ENCODE measurements at places on chromosomes 6 and 20.

DNA sequence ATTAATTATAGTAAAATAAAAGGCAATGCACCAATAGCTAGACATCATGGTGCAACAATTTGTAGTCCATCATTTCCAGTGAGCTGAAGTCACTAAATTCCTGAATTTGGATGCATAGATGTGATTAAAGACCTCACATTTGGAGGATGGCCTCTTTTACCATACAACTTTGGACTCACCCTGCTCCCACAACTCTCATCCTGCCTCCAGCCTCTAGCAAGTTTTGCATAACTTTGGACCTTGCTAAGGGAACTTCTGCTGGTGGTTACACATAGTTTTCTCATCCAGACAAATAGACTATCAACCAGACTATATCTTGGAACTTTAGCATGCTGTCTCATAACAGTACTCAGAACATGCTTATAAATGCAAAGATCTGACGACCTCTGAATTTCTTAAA is 12.8 kb upstream of the ELOVL2 start:
- DNase-seq, result no peak

GRCh38 chr20:40225596-40225995 is 463.4 kb downstream of the MAFB start:
- no peak for DNase-seq

- DNase-seq, result no peak
These were observed 9.2 kb downstream of the CDH22 start for GRCh38 chr20:46299078-46299477.

GRCh38 chr6:7532232-7532631 is 9.2 kb upstream of the DSP start:
- no peak for DNase-seq

DNA sequence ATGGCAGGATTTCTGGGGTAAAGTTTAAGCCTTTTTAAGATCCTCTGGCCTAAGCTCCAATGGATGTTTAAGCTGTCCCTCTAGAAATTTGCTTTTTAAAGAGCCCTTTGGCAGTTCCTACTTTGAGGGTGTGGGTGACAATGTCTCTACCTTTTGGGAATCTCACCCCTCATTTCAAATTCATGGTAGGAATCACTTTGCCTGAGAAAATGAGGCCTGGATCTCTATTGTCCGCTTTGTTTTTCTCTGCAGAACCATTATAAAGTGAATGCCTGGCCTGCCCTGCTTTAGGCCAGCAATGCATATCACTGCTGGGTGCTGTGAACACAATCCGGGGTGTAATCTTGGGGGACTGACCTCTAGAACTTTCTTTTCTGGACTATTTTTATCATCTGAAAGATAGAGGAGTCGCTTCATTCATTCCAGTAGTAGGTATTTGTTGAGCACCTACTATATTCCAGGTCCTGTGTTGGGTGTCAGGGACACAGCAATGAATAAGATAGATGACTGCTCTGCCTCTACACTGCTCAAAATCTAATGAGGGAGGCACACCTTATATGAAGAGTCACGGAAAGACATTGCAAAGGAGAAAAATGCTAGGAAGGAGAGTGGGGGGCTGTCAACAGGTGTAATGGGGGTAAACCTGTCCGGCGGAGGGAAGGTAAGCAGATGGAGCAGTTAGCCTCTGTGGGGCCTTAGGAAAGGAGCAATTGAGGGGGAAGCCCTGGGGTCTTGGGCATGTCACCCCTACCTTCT is 8.6 kb upstream of the COMMD7 start:
- DNase-seq, result peak; percentile 83

DNA sequence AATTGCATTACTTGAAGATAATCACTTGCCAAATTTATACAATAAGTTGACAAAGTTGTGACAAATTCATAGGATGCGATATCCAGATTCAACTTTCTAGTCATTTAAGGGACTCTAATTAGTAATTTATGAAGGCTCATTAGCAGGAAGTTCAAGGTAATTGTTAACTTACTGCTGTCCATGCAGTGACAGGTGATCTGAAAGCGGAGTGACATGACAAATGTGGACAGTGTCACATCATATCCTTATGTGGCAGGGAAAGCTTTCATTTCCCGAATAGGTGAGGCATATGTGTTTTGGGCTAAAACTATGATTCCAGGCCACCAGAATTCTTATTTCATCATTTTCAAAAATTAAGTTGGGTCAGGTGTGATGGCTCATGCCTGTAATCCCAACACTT is 115.9 kb upstream of the BMP2 start:
- no peak for DNase-seq

GRCh38 chr6:113809826-113810225 is 47.3 kb upstream of the MARCKS start:
- no peak for DNase-seq

GRCh38 chr20:50918403-50918802 is 12.8 kb downstream of the ADNP start:
- DNase-seq, result no peak

DNA sequence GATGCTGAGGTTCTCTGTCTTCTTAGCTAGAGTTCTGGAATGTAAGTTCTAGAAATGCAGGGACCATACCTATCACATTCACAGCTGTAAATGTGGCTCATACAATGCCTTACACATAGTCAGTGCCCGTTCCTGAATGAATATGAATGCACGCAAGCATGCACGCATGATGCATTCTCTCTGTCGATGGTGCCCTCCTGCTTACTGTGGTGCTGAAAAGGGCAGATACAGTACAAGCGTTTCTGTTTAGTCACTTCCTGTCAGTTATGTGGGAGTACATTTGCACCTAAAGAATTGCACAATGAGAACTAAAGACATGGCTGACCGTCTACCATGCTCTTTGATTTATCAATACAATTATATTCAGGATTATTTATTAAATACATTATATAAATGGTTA is 152.2 kb upstream of the SOX4 start:
- no peak for DNase-seq

DNA sequence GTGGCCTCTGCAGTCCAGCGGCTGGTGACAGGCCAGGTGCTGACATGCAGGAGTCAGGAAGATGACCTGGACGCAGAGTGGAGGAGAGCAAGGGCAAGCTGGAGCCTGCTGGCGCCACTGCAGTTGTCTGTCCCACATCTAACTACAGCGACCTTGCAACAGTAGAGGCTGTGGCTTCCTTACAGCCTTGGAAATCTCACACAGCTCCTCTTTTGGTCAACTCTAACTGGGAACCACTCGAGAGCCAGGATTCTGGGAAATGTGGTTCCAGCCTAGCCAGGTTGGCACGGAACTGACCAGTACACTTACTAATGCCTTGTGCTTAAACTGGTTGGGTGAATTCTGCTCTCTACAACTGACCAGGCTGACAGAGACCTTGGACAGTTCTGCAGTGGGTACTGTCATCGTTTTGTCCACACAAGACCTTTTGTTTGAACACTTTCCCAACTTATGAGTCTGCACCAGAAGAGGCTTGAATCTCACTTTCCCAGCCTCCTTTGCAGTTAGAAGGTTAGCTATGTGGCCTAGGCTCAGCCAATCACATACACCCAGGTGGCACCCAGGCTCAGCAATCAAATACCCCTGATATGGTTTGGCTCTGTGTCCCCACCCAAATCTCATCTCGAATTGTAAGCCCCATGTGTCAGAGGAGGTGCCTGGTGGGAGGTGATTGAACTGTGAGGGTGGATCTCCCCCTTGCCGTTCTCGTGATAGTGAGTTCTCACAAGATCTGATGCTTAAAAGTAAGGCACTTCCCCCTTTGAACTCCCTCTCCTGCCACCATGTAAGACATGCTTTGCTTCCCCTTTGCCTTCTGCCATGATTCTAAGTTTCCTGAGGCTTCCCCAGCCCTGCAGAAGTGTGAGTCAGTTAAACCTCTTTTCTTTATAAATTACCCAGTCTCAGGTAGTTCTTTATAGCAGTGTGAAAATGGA is 153.5 kb downstream of the ZMYND8 start:
- DNase-seq, result no peak

DNA sequence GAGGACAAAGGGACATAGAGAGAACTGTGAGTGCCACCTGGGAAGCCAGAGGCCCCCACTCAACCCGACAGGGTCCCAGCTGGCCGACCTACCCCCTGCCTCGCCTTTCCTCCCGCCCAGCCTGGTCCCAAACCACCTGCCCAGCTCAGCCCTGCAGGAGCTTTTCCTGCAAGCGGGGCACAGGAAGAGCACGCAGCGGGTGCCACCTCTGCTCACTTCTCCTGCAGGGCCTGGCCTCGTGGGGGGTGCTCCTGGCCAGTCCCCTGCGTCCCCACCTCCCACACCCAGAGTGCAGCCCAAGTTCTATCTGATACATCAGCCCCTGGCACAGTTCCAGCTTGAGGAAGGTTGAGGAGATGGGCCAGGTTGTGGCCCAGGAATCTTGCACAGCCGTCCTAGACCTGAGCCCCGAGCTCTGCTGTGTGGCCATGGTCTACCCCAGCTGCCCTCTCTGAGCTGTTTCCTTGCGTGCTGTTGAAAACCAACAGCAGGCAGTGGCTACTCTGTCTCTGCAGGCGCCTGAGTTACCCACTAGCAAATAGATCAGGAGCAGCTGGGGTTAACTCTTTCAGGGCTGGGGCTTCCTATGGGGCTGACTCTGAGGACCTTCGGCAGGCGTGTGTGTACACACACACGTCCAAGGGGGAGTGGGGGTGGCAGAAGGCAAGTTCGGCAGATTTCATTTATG is 1.7 kb downstream of the NECAB3 start:
- DNase-seq, result no peak
